ENCODE measurements at places on chromosomes 12 and 14.

DNA sequence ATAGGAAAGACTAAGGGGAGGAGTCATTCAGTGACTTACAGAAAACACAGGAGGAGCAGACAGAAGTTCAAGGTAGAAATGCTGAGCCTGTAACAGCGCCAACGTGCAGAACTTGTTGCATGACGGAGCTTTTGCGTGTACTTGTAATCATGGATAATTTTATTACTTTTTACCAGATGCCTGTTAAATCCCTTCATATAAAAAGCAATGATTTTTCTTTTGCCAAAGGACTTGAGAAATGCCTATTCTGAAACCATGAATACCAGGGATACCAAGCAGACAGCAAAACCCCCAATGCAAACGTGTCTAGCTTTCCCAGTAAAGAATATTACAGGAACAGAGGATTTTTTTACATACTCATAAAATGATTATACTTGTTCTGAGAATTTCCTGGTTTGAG is 163.6 kb upstream of the GSC start:
- DNase-seq = no peak

DNA sequence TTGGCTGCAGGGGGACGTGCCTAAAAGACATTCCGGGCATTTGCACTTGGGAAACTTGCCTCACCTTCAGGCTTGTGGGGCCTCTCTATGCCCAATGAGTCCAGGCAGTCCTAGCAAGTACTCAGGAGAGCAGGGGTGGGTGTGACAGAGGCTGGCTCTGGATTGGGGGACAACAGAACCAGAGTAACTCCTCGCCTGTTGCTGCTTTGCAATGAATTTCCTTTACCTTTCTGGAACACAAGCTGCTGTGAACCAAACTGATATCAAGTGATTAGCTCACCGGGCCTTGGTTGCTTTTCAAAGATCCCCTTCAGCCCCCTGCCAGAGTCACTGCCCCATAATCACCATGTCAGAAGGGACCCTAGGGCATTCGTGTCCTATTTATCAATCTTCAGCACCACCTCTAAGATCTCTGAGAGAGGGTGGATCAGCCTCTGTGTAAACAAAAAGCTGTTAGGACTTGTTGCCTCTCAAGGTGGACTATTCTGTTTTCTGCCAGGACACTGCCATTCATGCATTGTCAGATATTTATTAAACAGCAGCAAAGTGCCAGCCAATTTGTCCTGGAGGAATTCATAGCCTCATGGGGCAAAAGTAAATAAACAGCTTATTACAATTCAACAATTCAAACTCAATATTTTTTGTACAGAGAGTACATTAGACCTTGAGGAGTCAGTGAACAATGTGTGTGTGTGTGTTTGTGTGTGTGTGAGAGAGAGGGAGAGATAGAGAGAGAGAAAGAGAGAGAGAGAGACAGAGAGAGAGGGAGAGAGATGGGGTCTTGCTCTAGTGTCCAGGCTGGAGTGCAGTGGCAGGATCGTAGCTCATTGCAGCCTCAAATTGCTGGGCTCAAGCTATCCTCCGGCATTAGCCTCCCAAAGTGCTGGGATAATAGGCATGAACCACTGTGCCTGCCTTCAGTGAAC is 11.3 kb downstream of the NFATC4 start:
- no peak for DNase-seq

DNA sequence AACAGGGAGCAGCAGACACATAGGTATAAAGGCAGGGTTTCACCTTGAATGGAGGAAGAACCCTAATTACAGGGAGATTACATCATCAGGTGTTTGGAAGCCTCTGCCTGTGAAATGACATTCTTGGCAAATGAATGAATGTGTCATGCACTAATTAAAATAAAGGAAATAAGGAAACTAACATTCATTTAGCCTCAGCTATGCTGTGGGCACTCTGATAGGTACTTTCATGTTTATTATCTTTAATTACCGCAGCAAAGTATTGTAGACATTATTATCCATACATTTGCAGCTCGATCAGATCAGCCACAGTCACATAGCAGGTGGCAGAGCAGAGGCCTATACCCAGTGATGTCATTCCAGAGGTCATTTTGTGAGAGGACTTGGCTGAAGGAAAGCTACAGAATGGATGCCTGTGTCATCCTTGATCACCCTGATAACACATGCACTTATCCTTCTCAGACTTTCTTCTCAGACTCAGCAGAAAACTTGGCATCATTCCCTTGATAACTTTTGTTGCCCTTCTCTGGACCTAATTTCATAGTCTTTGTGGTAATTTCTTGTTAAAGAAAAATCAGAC is 18.4 kb downstream of the ZNF664 start:
- no peak for DNase-seq

DNA sequence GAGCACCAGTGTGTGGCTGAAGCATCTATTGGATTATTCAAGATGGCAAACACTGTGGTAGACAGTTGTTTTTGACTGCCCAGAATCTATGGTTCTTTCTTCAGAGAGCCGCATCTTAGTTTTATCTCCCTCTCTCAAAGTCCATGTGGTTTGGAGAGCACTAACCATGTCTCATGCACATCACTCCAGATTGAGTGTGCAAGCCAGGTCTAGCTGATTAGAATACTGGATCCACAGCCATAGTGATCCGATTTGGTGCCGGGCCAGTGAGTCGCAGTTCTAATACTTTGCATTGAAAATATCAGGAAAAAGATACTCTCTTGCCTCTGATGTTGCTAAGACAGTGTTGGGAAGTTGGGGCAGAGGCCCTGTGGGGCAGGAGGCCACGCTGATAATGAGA is 4.6 kb upstream of the SBNO1 start:
- no peak for DNase-seq

GRCh38 chr14:64764641-64765520 is 60.7 kb downstream of the PLEKHG3 start:
- peak; percentile 66 for DNase-seq

DNA sequence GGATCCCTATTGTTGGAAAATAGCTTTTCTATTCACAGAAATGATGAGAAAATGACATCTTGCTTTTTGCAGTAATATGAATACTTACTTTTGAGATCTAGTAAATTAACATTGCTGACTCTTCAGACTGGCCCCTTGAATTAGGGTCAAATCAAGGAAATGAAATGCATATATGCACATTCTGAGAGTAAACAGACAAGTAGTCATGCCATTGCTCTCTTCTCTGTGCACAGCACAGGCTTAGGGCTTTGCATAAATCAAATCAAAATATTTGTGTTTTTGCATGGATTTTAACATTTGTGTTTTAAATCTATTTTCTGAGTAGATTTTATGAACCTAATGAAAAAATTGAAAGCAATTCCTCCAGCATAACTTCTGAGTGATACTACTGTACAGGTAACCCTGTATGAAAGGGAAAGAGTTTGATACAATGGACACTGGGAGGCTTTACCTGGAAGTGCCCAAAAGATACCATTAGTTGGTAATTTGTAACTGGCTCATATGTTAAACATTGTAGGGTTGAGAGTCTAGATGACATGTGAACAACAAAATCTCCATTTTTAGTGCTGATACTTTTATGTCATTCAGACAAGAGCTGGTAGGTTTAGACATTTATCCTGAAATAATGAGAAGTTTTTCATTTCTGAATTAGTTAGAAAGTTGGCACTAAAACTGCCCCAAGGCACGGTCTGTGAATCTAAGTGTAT is 280.2 kb upstream of the FBXO33 start:
- DNase-seq = no peak

DNA sequence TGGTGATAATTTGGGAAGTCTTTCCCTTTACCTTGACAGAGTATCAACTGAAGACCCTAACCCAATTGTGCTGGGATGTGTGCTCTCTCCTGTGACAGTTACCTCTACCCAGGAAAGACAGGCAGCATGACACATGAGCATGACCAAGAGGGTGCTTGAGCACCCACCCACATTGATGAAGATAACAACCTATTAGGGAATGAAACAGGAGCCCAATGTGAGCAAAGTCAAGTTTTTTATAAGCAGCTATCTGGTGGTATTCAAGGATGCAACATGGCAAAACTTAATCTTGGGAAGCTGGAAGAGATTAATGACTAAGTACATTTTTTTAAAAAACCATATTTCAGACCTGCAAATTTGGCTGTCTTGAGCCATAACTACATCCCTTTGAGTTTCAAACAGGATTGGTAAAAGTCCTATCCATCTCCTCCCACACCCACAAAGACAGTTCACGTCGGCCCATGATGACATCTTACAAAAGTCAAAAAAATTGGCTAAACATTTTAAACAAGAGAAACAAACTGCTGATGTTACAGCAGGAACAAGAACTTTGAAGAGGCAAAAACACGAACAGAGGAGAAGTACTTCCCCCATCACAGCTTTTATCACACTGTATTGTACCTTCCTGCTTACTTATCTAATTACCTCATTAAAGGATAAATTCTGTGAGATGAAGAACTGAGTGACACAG is 60.3 kb downstream of the MED13L start:
- DNase-seq = no peak

DNA sequence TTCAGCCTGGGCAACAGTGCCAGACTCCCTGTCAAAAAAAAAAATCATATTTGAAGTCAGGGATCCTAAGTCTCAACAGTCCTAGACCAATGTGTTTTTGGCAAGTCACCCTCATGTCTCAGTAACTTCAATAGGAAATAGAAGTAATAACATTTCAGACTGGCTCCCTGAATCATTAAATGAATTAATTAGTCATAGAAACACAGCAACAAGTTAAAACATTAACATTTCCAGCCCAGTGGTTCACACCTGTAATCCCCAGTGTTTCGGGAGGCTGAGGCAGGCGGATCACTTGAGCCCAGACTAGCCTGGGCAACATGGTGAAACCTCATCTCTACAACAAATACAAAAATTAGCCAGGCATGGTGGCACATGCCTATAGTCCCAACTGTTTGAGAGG is 125.2 kb downstream of the GTF2A1 start:
- no peak for DNase-seq

- no peak for DNase-seq
These were observed 73.6 kb downstream of the SRGAP1 start for GRCh38 chr12:63917864-63918799.

GRCh38 chr12:24015833-24016160 is 66.3 kb upstream of the SOX5 start:
- no peak for DNase-seq

DNA sequence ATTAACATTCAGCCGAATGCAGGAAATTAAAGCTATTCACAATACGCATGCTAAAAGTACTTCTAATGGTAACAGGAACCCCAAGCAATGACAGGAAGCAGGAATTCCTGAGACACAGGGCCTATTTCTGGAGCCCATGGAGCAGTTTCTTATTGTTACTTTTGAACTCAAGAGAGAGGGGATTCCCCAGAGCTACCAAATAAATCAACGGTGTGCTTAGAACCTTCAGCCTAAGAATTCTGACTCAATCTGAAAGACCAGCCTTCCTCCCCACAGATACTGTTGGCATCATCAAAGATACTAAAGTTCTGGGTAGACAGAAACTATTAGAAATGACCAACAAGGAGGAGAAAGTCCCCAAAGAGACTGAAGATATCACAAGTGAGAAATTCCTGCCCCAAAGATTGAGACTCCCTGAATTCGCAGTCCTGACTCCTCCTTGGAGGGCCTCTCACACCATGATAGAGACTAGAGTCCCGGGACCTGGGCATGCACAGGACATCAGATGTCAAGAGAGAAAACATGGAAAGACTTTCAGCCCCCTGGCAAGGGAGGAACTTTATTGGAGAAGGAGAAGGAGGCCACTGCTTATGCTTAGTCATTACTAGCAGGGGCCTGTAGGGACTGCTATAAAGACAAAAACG is 32.7 kb downstream of the RTRAF start:
- DNase-seq = no peak

- no peak for DNase-seq
These were observed 187.7 kb downstream of the PHETA1 start for GRCh38 chr12:111181143-111181726.

- no peak for DNase-seq
These were observed 270.8 kb downstream of the BCL11B start for GRCh38 chr14:99001241-99001640.

- DNase-seq = no peak
These were observed 1147.8 kb downstream of the FSCB start for GRCh38 chr14:43359317-43359716.

- DNase-seq = no peak
These were observed 370.4 kb upstream of the TMPO start for GRCh38 chr12:98144953-98145352.

- no peak for DNase-seq
These were observed 536.3 kb downstream of the TMEM121 start for GRCh38 chr14:106062502-106063272.

DNA sequence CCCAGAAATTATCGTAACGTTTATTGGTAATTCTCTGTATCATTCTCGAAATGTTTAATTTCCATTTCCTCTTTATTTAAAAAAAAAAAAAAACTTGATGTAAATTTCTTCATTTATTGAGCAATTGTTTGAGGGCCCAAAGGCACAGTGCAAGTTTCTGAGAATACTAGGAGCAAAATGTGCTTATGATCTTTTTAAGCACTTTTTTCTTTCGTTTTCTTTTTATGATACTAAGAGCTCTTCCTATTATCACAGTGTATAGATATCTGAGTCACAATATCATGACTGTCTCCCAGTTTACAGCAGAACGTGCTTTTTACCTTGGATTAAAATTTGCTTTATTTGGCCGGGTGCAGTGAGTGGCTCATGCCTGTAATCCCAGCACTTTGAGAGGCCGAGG is 5.6 kb downstream of the ATP2A2 start:
- DNase-seq = no peak

DNA sequence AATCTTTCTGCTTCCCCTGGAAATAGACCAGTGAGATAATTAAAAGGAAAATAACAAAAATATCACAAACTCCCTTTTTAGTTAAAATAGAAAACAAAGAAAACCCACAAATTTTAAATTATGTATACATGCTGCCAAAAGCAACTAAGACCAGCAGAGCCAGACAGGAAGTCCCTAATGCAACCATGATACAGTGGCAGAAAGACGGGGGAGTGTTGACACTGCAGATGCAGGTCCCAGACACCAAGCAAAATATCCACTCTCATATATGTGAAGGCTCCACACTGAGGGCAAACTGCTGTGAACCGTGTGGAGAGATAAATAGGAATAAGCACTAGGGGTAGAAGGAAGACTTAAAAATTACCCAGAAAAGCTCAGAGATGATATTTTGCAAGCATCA is 401.0 kb downstream of the BTG1 start:
- DNase-seq = no peak

DNA sequence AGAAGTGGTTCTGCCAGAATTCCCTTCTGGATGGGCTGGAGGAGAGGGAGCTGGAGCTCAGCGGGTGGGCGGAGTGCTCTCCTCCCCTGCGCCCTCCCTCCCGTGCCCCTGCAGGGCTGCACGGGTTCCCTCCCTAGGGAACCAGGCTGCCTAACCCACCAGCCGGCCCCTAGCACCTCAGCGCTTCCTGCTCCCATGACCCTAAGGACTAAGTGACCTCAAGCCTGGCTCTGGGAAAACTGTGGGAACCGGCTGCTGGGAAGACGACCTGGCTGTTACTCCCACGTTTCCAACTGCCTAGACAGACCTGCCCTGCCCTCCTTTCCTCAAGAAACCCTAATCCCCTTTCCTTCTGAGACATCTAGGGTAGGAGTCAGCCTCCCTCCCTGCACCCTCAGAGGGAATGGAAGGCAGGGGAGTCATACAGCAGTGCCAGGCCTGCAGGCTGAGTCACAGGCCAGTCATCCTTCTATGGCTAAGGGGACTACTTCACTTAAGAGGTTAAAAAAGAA is 31.5 kb downstream of the SLC6A12 start:
- no peak for DNase-seq

All from activated CD4-positive, alpha-beta T cell treated with anti-CD3 and anti-CD28 coated beads, Interleukin-2, amount 50 U/mL, for 1 hour (primary cell).